T-cell (primary cell): ENCODE measurements at places on chromosomes 6 and 20.

GRCh38 chr6:77638129-77638830 is 14.6 kb upstream of the MEI4 start:
- no peak for DNase-seq

GRCh38 chr6:157579467-157580031 is 198.6 kb downstream of the ZDHHC14 start:
- DNase-seq = no peak

- no peak for DNase-seq
Measured at GRCh38 chr6:10626154-10626741, 68.2 kb downstream of the C6orf52 start.

DNA sequence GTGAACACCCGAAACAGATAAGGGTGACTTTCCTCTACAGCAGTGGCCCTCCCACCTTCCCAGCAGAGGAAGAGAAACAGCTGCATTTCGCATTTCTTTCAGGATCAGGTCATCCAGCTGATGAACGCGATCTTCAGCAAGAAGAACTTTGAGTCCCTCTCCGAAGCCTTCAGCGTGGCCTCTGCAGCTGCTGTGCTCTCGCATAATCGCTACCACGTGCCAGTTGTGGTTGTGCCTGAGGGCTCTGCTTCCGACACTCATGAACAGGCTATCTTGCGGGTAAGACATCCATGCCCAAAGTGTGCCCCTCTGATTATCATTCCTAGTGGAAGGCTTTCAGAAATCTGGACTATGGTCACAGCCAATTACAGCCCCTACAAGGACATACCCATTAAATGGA is 27.8 kb upstream of the MROH8 start:
- DNase-seq = no peak

DNA sequence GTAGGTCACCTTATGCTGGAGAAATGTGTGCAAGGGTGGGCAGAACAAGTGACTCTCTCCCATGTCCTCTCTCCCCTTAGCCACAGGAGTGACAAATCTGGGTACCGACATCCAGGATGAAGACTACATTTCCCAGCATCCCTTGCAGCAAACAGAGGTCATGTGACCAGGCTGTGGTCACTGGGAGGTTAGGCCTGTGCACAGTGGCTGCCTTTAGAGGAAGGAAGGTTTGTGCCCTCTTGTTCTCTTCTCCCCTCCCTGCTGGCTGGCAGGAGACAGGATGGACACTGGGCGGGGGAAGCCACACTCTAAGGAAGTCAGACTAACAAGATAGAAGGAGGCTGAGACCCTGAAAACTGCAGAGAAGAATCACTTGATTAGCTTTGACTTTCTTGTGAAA is 360.2 kb downstream of the PREX1 start:
- no peak for DNase-seq

DNA sequence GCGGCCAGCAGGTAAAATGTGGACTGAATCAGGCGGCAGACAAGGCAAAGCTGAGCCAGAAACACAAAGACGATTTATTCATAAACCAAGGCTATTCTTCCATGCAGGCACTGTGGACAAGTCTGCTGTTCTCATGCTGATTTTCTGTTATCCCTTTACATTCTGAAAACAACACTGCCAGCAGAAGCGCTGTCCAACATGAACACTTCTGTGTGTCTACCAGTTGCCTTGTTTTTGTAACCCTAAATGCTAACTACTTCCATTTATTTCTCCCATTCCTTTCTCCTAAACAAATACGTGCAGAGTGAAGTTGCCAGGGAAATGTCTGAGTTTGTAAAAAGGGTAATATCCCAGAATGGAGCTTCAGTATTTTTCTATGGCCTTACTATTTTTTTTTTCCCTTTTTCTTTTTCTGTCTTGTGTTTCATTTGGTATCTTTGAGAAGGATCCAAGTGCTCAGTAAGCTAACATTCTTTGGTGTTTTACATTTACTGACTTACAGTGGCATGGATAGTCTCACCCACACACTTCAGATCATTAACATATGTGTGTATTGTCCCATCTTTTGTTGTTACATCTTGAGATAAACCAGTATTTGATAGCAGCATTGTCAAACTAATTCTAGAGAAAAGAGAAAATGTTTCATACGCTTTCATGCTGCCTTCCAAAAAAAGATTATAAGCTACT is 1308.9 kb upstream of the MAP3K7 start:
- no peak for DNase-seq

- DNase-seq = no peak
Measured at GRCh38 chr6:150528648-150529285, 70.9 kb upstream of the PLEKHG1 start.

GRCh38 chr6:116564921-116565872 is 6.1 kb upstream of the RWDD1 start:
- DNase-seq = no peak

- peak; percentile 52 for DNase-seq
Measured at GRCh38 chr6:105994118-105994590, 92.0 kb upstream of the PRDM1 start.

GRCh38 chr20:44435630-44436335 is 39.9 kb upstream of the TTPAL start:
- DNase-seq = no peak

DNA sequence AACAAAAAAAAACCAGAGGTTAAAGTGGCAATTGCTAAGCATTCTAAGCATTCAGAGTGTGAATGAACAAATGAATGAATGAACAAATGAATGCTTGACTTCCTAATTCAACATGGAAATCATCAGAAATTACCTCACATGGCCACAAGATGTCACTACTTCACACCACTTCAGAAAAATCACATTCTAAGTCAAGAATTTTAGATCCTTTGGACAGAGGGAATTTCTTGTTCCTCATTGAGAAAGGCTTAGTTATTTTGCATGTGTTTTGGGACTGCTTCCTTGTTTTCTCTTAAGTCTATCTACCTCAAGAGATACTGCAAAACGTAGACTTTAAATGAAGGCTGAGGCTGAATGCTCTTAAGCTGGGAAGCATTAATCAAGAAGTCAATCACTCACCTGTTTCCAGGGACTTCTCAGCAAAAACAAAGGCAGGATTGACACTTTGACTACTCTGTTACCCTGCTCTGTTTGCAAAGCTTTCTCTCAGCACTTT is 120.2 kb downstream of the MBOAT1 start:
- DNase-seq = no peak

GRCh38 chr6:69664551-69664950 is 132.3 kb downstream of the LMBRD1 start:
- DNase-seq = no peak

DNA sequence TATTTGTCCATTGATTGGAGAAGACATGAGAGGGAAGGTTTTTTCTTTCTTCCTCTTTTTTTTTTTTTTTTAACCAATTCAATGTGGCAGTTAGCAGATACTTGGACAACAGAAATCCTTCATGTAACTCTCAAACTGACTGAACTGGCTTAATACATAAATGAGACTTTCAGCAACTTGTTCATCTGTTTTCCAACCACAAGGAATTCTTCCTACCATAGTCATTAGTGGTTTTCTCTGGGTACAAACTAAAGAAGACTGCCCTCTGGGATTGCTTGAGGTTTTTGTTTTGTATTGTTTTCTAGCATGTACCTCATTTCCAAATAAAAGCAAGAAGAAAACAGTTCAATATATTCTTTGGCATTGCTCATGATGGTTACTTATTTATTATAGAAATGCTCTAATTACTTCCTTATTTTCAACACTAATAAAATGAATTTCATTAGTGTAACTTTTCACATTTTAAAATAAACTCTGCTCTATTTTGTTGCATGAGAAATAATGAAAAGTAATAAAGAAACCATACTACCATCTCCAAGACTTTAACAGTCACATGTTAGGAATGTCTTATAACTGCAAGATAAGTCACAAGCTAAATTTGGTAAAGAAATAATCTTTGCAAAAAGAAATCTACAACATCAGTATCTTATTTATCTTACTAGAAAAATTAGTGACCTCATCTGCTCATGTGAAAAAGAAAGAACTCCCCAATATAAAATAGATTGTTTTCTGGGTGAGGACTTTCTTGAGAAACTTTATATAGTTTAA is 52.0 kb downstream of the ME1 start:
- no peak for DNase-seq

DNA sequence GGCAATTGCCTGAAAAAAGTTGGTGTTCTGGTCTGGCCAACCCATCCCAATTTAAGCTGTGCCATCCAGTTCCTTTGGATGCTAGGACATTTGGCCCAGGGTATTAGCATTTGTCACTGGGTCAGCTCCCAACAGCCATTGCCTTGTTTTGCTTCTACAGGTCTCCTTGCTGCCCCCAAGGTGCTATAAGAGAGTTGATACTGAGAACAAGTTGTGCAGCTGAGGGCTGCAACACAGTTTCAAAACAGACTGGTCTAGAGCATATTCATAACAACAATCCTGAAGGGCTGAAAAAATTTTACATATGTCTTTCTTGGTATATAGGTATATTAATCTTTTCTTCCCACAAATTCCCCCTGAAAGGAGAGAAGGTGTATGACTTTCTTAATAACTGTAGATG is 61.0 kb downstream of the LYRM4 start:
- DNase-seq = no peak

DNA sequence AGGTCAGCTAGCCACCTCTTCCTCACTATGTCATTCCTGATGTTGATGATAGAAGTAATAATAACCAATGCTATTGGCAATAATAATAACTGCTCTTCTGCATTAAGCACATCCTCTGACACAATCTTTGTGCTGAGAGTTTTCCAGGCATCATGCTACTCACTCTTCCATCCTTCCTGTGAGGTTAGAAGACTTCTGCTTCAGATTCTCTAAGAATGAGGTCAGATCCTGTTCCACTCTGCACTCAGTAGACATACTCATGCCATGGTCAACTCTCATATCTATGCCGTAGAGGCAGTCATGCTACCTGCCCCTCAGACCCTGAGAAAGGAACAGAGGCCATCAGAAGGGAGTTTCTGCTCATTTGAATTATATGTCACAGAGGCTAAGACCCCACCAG is 98.1 kb upstream of the TOP1 start:
- DNase-seq = no peak

GRCh38 chr20:31641391-31641790 is 3.7 kb downstream of the COX4I2 start:
- DNase-seq = no peak

DNA sequence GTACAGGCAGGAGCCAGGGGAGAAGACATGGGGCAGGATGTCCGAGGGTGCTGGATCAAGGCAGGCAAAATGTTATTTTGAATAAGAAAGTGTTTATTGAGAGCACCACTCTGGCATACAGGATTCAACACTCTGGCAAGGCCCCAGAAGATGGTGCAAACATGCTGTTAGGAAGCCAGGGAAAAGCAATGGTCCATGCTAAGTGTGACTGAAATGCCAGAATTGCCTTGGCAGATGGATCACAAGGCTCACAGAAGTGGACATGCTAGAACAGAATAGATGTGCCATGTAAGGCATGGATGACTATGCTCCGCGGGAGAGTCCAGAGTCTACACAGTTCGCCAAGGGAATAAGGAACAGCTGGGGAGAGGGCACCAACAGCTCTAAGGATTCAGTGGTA is 54.6 kb downstream of the QRSL1 start:
- no peak for DNase-seq

- DNase-seq = no peak
Measured at GRCh38 chr6:85810558-85810957, 167.9 kb upstream of the SYNCRIP start.

DNA sequence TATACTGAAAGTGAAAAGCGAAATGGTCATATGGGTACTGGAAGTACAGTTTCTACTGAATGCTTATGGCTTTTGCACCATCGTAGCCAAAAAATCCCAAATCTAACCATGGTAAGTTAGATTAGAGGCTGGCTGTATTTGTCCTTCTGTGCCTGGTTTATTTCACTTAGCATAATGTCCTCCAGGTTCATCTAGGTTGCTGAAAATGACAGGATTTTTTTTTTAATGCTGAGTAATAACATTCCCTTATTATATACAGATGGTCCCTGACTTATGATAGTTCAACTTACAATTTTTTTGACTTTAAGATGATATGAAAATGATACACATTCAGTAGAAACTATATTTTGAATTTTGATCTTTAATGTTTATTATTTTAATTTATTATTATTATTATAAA is 7.6 kb downstream of the MYCT1 start:
- no peak for DNase-seq

DNA sequence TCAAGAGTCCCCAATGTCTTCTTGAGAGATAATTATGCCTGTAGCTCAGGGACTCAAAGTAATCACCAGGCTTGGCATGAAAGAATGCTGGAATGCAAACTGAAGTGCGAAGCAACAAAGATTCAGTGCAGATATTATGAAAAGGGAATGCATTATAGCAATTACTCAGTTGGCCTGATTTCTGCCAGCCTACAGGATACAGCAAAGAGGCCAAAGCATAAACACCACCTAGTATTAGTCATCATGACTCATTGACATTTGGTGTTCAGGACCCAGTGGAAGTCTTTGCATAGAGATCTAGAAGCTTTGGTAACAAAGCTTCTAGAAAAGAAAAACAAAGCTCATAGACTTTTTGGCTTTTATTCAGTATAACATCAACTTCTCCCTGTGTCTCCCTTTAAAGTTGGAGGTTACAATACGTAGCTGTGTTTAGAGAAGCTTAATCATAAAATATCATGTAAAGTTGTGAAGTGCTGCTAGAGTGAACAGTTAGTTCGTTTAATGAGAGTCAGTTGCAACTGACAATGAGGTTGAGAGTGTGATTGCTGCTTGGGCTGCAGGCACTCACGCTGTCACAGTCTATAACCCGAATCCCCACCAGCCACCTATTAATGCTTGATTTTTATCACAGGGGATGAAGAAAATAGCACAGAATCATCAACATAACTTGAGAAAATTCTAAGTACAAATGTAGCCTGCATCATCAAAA is 932.7 kb downstream of the TFAP2A start:
- no peak for DNase-seq

DNA sequence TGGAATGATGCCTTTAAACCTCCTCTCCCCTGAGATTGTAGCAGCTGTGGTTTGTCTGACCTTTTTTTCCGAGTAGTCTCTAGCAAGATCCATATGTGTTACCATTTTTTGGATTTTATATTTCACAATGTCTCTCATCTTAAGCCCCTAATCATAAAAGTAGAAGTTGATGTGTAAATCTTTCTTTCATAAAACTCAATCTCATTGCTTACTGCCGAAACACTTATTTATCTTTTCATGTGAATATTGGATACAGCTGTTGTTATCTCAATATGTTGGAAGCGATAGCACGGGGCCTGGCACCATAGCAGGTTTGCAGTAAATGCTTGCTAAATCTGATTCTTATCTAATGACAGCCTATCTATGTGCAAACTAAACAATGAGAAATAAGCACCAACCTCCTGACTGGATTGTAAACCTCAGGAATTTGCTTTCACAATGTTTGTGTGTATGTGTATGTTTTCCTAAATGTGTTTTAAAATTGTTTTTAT is 14.2 kb downstream of the SMPDL3A start:
- no peak for DNase-seq

DNA sequence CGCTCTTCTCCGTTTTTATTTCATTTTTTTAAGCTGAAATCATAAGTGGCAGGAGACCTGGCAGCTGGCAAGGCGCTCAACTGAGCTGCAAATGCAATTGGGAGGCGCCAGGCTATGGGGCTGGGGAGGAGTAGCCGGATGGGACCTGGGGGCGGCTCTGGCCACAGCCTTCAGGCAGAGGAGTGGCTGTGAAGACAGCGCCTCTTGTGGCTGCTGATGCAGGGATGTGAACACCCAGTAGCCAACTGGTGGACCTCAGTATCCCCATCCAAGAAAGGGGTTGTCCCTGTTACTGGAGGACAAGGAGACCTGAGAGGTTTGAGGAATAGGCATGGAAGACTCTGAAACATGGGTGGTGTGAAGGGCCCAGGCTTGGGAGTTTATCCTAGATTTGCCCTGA is 12.6 kb downstream of the KCNK17 start:
- no peak for DNase-seq

GRCh38 chr6:21033084-21033483 is 498.8 kb downstream of the CDKAL1 start:
- DNase-seq = no peak

- DNase-seq = no peak
Measured at GRCh38 chr20:59938221-59938620, 1.9 kb downstream of the PPP1R3D start.
